ENCODE measurements at places on chromosomes 3 and 15.

DNA sequence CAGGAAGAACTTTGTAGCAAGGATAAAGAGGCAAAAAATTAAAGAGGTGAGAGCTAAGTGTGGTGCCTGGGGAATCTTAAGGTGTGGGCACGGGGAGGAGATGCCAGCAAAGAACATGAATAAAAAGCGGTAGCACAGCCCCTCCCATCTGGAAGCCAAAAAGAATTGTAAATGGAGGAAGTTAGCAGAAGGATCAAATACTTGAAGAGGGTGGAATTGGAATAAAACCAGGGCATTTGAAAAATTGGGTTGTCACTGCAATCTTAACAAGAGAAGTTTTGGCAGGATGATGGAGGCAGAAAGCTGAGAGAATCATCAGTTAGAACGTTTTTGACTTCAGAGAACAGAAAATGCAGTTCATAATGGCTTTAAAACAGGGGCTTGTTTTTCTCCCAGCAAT lies 2.4 kb downstream of the CCR2 start:
- no peak for DNase-seq

DNA sequence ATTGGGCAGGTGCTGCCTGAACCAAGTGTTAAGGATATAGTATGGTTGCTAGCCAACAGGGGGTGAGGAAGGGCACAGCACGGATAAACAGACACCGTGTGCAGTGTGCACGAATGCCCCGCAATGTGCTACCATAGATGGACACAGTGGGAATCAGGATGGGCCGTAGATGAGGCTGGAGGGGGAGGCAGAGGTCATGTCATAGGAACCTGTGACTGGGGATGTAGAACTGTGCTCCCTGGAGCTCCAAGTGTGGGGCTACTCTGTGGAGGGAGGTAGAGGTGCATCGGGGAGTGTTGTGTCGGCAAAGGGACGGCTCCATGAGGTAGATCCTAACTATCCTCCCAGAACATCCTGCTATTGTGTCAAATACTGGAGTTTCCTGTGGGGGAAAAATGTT lies 102.5 kb downstream of the TNIK start:
- DNase-seq, result no peak

- DNase-seq, result no peak
Measured at GRCh38 chr3:72836923-72837322, 11.3 kb downstream of the SHQ1 start.

- DNase-seq, result no peak
Measured at GRCh38 chr15:32747921-32748342, 30.1 kb downstream of the GREM1 start.

GRCh38 chr15:86317384-86317740 lies 237.7 kb downstream of the AGBL1 start:
- DNase-seq, result no peak
